ENCODE measurements at places on chromosomes 6 and 20.
A peak's percentile ranks its signal among the peaks of the same experiment; 100 is the strongest.

DNA sequence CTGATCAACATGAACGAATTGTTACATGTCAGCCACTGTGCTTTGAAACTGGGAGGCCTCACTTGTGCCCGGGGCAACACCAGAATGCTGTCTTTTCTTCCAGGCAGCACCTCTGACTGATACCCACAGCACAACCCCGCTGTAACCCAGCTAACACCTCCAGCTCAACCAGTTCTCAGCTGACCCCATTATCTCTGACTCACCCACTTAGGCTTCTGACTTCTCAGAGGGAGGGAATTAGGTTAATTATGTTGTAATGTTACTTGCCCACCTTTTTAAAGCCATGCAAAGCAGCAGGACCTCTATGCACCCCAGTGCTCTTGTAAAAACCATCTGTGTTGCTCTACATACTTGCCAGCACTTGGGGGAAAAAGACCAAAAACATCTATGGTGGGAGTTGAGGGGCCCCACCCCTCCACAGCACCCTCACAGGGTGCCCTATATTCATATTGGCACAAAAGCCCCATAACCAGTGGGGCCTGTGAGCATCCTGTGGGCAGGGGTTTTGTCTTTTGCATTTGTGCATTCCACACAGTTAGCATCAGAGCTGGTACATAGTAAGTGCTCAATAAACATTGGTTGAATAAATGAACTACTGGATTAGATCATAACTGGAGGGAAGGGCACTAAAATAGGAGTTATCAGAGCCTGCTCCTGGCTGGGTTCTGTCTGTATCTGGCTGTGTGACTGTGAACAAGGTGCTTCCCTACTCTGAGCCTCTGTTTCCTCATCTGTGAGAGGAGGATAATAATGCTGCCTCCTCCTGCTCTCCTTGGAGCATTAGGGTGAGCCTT is 22.3 kb downstream of the BNIP5 start:
- no peaks in the 10 kb centered on the region for H3K36me3 ChIP-seq
- H3K4me1 ChIP-seq: peaks cover 13% of the 10 kb centered on the region
- H3K27ac ChIP-seq: no peak overlapping the region
- peaks cover 5% of the 10 kb centered on the region for H3K27me3 ChIP-seq
- no peak overlapping the region for H3K4me3 ChIP-seq

DNA sequence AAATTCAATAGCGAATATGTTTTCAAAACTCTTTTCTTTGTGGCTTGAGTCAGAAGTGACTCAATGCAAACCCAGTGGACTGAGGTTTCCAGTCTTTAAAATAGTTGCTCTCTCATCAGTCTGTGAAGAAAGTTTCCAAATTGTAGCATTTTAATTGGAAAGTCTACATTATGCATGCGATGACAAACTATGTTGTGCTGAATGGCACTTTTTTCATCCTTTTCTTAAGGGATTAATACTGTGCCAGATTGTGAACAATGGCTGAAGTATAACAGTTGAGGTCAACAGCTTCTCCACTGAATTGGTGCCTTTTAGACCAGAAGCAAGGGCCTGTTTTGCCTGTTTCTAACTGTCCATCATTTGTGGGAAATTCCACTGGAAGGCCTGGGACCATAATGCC is 377.1 kb downstream of the BTBD9 start:
- H3K36me3 ChIP-seq: peaks cover 24% of the 10 kb centered on the region
- H3K4me3 ChIP-seq: no peak overlapping the region
- no peak for DNase-seq
- H3K27ac ChIP-seq: peak overlapping the region; percentile 60
- no peaks in the 10 kb centered on the region for H3K27me3 ChIP-seq

DNA sequence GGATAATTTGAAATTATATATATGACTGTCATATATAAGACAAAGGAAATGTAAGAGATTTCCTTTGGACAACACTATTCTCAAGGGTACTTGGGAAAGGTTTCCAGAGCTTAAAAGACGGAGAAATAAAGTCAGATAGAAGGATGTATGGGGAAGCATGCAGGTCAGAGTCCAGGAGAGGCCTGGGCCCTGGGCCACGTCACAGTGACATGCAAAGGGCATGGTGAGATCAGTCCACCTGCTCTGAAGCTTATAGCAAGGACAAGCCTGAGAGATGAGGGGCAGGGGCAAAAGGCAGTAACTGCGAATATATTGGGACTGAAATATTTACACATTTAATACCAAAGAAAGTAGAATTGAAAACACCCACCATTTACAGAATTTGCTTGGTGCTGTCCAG is 24.6 kb upstream of the GMDS start:
- no peak overlapping the region for H3K4me3 ChIP-seq
- H3K36me3 ChIP-seq: peaks cover 50% of the 10 kb centered on the region
- DNase-seq: no peak

GRCh38 chr6:75490706-75491105 is 2.9 kb downstream of the FILIP1 start:
- H3K4me1 ChIP-seq: no peaks in the 10 kb centered on the region
- H3K36me3 ChIP-seq: no peaks in the 10 kb centered on the region
- no peak for DNase-seq
- no peak overlapping the region for H3K4me3 ChIP-seq
- peaks cover 7% of the 10 kb centered on the region for H3K27me3 ChIP-seq

- peaks cover 18% of the 10 kb centered on the region for H3K4me1 ChIP-seq
- H3K27me3 ChIP-seq: no peaks in the 10 kb centered on the region
- H3K27ac ChIP-seq: peak overlapping the region; percentile 80
- H3K4me3 ChIP-seq: no peak overlapping the region
- DNase-seq: peak; percentile 72
- H3K36me3 ChIP-seq: no peaks in the 10 kb centered on the region
Measured at GRCh38 chr6:155174576-155175211, 89.1 kb upstream of the CLDN20 start.

DNA sequence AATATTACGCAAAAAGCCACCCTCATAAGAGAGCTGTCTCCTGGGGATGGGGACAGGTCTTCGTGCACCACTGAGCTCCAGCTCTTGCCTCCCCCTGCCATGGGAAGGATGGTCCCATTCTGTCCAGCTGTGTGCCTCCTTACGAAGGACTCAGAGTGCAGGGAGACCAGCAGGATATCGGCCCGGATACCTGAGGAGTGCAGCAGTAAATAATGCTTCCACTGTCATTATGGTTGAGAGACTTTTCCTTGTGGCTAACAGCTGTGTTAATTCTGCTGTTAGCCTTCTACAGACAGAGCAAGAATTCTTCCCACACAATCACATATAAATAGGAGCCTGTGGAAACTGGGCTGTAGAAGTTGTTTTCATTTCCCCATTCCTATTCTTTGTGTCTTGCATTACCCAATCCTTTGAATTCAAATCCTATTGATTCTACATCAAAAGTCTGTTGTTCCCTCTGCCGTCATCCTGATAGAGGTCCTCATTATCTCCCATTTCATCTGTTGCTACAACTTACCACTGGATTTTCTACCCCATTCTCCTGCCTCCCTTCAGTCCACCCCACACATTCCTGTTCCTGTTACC is 364.6 kb upstream of the SOX4 start:
- H3K27me3 ChIP-seq: no peaks in the 10 kb centered on the region
- DNase-seq: no peak
- H3K27ac ChIP-seq: no peak overlapping the region
- H3K36me3 ChIP-seq: peaks cover 62% of the 10 kb centered on the region

DNA sequence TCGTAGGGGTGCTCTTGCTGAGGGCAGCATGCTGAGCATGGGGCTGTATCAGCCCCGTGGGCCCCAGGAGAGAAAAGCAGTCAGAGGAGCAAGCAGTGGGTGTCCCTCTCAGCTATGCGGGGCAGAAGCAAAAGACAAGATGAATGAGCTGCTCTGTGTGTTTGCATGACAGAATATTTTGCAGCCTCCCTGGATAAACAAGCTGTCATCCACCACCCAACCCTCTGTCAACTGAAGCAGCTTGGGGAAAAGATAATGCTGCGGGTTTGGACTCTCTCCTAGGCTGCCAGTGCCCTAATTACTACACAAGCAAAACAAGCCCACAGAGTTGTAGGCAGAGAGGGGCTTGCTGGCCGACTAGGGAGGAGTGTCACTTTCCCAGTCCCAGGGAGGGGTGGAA is 82.3 kb upstream of the PTPRT start:
- H3K27ac ChIP-seq: no peak overlapping the region
- H3K36me3 ChIP-seq: no peaks in the 10 kb centered on the region
- peaks cover 10% of the 10 kb centered on the region for H3K27me3 ChIP-seq
- H3K4me1 ChIP-seq: no peaks in the 10 kb centered on the region
- no peak overlapping the region for H3K4me3 ChIP-seq

Data from memory B cell (primary cell).